Right atrium auricular region (tissue), 2 donors: ENCODE measurements at places on chromosomes 5 and 9.
A peak's percentile ranks its signal among the peaks of the same experiment; 100 is the strongest.

DNA sequence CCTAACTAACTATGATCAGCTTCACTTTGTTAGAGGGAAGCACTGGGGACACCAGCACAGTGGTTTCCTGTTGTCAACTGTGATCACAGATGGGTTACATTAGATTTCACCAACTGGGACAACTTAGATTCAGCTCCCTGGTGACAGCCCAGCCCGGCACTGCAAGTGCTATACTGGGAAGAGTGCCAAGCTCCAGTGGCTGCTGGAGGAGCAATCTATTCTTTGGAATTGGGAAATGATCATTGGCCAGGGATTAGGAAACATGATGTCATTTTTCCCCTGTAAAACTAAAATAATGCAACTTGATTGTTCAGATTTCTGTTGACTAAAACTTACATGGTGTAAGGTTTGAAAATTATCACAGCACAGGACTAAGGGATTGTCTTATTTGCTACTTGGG lies 33.2 kb downstream of the PTGR1 start:
- no peak for DNase-seq

DNA sequence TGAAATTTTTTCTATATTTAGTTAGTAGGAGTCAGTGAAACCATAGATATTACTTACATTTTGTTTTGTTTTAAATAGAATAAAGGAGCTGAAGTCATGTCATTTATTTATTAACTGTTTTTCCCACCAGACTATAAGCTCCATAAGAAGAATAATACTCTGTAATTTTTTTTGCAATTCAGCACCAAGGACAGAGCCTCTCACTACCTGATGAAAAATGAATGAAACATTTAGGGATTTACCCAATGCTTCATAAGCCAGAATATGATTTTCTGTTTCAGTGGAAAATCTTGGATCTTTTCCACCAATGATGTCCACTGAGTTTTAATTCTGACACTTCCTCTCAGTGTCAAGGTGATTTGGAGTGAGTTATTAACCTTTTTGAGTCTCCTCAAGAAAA lies 624.9 kb upstream of the GRAMD2B start:
- DNase-seq, result no peak

DNA sequence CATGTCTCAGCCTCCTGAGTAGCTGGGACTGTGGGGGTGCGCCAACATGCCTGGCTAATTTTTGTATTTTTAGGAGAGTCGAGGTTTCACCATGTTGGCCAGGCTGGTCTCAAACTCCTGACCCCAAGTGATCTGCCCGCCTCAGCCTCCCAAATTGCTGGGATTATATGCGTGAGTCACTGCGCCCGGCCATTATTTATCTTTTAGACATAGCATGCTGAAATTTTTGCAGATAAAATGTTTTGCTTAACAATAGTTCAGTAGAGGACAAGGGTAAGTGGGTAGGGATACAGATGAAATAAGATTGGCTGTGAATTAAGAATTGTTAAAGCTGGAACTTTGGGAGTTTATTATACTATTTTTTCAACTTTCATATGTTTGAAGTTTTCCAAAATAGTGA lies 150.8 kb upstream of the GRHPR start:
- no peak for DNase-seq

- peak; percentile 70 for DNase-seq
Observed at GRCh38 chr5:179623906-179624741, 653 bp upstream of the HNRNPH1 start.

DNA sequence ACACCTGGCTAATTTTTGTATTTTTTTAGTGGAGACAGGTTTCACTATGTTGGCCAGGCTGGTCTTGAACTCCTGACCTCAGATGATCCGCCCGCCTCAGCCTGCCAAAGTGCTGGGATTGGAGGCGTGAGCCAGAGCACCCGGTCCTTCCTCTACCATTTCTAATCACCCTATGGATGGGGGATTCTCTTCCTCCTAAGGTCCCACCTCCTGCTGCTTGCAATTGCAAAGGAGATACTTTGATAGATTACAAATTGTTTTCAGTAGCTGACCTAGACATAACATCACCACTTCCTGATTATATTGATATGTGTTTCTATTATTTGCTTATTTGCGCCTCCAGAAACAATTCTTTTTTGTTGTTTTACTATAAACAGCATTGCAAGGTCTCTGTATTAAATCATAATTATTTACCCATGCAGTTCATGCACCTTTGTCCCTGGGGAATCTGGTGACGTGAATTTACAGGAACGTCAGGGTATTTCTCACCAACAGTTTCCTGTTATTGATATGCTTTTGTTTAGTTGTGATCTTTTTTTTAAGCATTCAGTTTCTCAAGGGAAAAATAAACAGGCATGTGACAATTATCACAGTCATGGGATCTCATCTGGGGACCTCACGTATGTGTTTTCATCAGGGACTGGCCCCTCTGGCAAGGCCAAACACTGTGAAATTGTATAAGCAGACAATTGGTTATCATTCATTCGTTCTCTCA lies 43.2 kb downstream of the ESM1 start:
- DNase-seq, result no peak

GRCh38 chr5:44542470-44542869 lies 153.2 kb upstream of the FGF10 start:
- DNase-seq, result no peak

DNA sequence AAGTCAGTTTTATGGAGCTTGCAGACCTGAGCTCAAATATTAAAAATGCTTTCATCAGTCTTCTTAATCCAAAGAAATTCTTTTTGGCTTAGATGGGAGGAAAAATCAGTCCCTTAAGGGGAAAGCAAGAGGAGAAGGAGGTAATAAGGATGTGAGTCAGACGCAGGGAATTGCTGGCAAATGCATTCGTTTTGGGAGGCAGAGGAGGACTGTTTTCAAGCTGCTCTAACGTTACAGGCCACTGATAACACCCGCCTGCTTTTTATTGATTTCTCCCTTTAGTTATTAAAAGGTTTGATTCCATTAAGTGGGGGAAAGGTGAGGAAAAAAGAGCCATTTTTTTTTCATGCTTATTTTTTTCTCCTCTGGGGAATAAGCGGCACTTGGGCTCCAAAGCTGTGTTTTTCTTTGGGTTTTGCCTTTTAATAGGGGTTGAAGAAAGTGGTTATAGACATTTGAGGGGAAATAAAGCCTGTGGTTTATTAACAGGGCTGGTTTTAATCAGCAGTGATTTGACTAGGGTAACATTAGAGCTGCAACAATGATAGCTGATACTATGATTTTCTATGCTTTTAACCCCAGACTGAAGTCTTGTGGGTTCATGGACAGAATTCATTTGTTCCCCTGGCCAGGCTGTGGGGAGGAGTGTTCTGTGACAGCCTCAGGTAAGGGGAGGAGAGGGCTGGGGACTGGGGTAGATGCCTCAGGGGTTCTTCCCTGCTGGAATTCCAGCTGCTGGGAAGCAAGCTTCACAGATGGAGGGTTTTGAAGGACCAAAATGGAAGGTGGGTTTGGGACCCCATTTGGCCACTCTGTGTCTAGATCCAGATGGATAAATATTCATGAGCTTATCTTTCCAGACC lies 225.2 kb downstream of the GAS1 start:
- peak; percentile 76 for DNase-seq

DNA sequence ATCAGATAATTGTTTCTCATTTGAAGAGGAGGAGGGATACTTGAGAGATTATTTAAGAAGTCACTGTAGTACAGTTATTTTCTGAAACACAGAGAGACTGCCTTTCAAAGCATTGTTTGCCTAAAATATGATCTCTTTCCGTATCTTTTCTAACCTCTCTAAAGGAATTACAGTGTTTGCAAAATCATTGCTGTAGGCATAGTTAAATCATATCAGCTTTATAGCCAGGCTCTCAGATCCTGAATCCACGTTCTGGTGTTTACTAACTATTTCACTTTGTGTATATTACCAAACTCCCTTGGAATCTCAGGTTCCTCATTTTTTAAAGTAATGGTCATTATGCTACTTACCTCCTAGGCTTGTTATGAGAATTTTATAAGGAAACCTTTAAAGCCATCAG lies 1151.6 kb upstream of the CDH9 start:
- DNase-seq, result no peak

DNA sequence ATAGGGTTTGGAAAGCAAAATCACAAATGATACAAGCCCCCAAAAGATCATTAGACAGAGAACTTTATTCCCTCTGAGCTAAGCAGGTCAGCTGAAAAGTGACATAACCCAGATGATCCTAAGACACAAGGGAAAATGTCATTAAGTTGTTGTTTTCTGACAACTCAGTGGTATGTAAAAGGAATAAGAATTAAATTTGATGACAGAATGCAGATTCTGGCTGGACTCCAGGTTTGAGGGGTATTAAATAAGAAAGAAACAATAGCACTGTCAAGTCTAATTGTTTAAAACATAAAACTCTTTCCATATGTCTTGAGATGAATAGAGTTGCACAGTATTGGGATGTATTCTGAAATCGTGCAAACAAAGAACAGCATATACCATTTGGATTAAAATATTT lies 429.9 kb downstream of the CAAP1 start:
- no peak for DNase-seq

DNA sequence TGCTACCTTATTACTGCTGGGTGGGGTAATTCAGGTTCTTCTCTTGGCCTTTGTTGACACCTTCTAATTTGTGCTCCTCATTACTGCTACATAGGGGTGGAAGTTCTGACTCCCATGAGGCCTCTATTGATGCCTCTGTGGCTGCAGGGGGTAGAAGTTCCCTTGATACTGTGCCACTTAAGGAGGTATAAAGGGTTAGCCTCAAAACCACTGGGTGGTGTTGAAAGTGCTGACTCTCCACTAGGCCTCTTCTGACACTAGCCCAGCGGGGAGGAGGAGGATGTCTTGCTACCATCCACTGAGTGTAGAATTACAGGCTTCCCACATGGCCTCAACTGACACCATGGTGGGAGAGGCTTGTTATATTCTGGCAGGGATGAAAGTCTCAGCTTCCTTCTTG lies 36.7 kb upstream of the CCDC112 start:
- DNase-seq, result no peak

- DNase-seq, result no peak
Observed at GRCh38 chr5:75862872-75863271, 145.6 kb upstream of the POC5 start.

DNA sequence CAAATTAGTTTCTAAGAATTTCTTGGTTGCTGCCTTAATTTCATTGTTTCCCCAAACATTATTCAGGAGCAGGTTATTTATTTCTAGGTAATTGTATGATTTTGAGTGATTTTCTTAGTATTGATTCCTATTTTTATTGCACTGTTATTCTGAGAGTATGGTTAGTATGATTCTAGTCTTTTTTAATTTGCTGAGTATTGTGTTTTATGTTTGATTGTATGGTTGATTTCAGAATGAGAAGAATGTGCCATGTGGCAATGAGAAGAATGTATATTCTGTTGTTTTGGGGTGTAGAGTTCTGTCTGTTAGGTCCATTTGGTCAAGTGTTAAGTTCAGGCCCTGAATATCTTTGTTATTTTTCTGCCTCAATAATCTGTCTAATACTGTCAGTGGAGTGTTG lies 27.1 kb downstream of the LOX start:
- DNase-seq, result no peak

DNA sequence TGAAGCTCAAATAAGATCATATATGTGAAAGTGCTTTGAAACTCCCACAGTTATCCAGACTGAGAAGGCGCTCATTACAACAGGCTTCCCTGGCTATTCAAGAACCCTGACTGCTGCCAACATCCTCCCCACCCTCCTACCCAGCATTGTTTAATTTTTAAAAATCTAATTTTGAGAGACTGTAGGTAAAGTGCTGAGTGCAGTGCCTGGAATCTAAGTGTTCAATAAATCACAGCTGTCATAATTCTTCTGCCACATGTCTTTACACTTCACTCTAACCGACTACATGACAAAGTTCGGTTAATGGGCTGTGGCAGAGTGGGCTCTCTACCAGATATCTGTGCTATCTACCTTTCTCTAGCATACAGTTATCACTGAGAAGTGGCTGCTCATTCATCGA lies 255.6 kb upstream of the C9orf72 start:
- DNase-seq, result no peak
